ENCODE measurements at places on chromosomes 5 and 9.

DNA sequence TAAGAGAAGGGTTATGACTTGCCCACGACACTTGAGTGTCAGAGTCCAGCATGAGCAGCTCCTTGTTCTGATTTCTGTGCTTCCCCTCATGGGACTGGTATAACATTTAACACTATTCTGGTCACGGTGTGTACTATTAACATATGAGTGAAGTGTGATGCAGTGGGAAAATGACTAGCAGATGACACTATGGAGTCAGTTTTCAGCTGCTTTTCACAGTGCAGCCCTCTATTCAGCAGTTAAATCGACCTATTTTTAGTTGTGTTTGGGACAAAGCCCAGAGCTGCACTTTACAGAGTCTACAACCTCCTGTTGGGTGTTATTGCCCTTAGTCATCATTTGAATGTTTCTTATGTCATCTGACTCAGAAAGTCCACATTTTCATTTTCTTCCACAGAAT is 59.1 kb downstream of the CHSY3 start:
- no peak for DNase-seq

DNA sequence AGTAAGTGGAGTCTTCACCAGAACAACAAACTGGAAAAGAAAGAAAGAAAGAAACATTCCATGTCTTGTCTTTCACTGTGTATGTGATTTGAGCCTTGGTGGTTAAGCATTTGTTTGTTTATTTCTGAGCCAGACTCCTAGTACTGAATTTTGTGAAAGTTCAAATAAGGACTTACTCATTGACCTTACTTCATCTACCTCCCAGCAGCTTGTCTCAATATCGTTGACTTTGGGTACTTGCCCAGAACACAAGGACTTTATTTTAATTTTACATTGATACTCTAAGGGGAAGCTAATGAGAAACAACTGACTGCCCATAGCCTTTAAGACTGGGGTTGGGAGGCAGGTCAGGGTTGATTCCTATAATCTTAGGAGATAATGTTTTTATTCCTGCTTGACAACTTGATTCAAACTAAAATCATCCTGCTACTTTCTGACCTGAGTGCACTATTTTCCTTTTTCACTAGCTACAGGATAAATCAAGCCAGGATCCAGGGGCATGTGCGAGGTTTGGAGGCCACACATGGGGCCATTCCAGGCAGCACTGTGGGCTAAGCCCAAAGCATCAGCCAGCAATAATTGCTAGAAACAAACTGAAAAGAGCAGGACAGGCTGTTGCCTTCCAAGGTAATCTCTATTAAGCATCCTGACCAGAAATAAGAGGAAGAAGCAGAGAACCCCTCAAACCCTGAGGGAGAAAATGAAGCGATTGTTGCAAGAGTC is 138.9 kb upstream of the RUSC2 start:
- no peak for DNase-seq

DNA sequence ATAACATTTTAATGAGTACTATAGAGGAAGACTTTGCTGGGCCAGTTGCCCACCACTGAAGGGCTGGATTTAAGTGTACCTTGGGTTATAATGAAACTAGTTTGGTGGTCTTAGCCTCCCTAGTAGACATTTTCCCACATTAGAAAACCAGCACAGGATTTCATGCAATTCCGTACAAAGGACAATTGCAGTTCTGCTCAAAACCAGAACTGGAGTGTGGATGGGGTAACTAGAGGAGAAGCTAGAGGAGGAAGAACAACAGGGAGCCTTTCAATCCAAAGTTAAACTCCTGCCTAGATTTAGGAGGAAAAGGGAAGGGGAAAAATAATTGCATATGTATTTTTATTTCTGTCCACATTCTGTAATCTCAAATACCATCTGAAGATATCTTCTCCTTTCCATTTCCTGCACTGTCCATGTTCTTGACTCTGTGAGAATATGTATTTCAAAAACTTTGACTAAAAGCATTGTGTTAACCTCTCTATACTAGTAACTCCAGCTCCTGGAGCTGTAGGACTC is 97.5 kb upstream of the SSBP2 start:
- DNase-seq: no peak

DNA sequence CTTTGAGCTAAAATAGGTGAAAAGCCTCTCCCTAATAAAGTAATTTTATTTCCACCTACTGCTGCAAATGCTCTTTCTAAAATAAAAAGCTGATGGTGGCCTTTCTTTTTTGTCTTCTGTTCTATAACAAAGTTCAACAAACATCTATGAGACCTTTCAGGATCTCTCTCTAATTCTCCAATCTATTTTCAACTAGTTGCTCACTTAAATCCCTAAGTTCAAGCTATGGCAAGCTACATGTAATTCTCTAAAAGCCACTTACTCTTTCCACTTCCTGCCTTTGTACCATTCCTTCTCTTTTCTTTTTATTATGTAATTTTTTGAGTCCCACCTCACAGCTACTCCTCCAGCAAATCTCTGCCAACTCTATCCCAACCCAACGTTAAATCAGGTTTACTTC is 20.9 kb downstream of the CHD1 start:
- DNase-seq: no peak

DNA sequence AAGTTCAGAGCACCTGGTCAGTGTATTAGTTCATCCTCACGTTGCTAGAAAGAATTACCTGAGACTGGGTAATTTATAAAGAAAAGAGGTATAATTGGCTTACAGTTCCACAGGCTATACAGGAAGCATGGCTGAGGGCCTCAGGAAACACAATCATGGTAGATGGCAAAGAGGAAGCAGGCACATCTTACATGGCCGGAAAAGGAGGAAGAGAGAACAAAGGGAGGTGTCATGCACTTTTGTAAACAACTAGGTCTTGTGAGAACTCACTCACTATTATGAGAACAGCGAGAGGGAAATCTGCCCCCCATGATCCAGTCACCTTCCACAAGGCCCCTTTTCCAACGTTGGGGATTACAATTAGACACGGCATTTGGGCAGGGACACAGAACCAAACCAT is 28.8 kb upstream of the CAVIN4 start:
- no peak for DNase-seq
